ENCODE measurements at places on chromosomes 4 and X.
A peak's percentile ranks its signal among the peaks of the same experiment; 100 is the strongest.

GRCh38 chr4:179415037-179415846, 1973.0 kb upstream of the AGA start:
- no peak overlapping the region for H3K4me3 ChIP-seq
- no peaks in the 10 kb centered on the region for H3K4me1 ChIP-seq
- no peak for DNase-seq

DNA sequence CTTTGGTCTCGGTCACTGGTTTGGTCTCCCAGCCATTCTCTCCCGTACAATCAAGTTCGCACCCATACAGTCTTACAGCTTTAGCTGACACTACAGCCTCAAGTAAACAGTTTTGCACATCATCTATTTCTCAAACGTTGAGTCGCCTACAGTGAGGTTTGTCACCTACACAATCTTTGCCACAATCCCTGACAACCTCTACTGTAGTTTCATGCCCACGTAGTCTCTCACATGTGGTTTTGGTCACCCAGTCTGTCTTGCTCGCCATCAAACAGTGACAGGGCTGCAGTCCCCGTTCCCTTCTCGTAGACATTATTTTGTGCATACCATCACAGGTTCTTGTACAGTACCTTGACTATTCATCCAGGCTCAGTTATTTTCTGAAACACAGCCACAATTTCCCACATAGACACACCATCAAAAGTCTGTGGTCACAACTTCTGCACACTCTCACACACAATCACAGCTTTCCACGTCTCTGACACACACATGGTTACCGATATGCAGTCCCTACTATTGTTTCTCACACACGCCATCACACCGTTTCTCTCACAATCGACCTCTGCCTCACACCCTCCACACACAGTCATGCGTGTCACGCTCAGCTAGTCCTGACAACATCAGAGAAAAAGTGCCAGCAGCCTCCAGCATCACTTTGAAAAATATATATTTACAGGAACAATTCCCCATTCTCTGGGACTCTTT, 5.3 kb upstream of the CFP start:
- H3K4me3 ChIP-seq = no peak overlapping the region
- peaks cover under 1% of the 10 kb centered on the region for H3K36me3 ChIP-seq
- DNase-seq = no peak
- no peaks in the 10 kb centered on the region for H3K27me3 ChIP-seq

- DNase-seq = no peak
- H3K4me3 ChIP-seq = no peak overlapping the region
- no peaks in the 10 kb centered on the region for H3K27me3 ChIP-seq
- H3K4me1 ChIP-seq = no peaks in the 10 kb centered on the region
- H3K27ac ChIP-seq = no peak overlapping the region
- H3K36me3 ChIP-seq = no peaks in the 10 kb centered on the region
Observed at GRCh38 chr4:68732653-68733466, 62.4 kb upstream of the UGT2B15 start.

- peaks cover 5% of the 10 kb centered on the region for H3K36me3 ChIP-seq
- no peak overlapping the region for H3K4me3 ChIP-seq
- no peak overlapping the region for H3K27ac ChIP-seq
Observed at GRCh38 chr4:173317004-173317403, 17.2 kb downstream of the HMGB2 start.

DNA sequence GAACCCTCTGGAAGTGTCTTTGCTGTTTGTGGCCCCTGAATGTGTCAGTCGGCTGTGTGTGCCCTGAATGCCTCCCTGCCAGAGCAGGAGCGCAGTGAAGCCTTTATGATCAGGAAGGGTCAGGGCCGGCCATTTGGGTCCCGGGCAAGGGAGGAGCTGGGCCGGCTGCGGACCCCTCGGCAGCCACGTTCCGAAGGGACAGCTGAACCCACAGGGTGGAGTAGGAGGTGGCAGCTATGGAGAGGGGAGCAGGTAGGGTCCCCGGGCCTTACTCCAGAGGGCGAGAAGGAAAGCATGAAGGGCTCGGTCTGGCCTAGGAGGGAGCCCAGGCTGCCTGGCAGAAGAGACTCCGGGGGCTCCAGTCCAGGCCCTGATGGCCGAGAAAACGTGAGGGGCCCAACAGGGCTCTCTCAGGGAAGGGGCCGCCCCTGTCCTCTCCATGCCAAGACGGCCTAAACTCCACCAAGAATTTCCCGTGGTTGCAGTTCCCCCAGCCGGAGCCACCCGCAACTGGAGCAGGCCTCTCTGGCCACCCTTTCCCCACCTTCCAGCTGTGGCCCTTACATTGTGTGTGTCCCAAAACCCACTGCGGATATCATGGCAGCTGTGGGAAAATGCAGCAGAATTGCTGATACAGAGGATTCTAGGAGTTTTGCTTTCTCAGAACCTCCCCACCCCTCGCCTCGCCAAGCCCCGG, 182.2 kb upstream of the STK26 start:
- H3K4me3 ChIP-seq = no peak overlapping the region
- H3K4me1 ChIP-seq = peaks cover 5% of the 10 kb centered on the region
- H3K27ac ChIP-seq = no peak overlapping the region

DNA sequence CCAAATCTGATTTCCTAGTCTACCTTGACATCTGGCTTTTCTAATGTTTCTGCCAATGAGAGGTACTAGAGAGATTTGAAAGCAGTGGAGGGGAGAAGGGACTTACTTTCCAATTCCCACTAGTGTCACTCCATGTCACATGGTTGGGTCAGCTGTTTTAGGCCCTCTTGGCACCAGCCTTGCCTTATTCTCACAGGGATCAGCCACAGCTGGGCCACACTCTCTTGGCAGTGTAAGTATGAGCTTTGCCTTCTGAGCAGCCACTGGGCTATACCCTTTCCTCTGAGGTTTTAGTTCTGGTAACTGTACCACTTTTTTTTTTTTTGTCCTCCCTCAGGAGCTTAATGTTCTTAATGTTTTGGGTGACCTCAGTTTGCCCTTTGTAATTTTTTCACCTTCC, 10.2 kb upstream of the ADH1C start:
- H3K4me1 ChIP-seq = no peaks in the 10 kb centered on the region
- no peaks in the 10 kb centered on the region for H3K36me3 ChIP-seq
- H3K4me3 ChIP-seq = no peak overlapping the region
- DNase-seq = no peak

- H3K36me3 ChIP-seq = no peaks in the 10 kb centered on the region
- no peaks in the 10 kb centered on the region for H3K27me3 ChIP-seq
- no peaks in the 10 kb centered on the region for H3K4me1 ChIP-seq
- DNase-seq = no peak
Observed at GRCh38 chrX:123756320-123756719, 23.5 kb upstream of the THOC2 start.

DNA sequence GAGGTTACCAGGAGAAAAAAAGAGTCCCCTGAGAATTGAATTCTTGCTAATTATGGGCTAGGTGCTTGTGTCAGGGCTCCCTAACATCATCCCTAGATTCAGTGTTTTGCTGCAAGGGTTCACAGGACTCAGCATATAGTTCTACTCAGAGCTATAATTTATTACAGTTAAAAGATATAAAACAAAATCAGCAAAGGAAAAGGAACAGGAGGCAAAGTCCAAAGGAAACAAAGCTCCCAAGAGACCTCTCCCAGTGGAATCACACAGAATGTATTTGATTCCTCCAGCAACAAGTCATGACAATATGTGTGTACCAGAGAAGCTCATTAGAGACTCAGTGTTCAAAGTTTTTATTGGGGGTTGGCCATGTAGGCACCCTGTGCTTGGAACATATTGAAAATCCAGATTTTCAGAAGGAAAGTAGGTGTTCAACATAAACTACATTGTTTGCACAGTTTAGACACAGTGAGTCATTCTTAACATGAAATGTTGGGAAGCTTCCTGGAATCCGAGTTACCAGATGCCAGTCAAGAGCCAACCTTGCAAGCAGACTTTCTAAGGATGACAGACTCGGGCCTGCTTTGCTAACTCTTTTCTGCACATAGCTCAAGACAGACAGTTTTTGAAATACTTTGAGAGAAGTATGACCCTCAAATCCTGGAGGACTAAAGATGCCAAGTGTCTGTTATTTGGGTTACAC, 311.3 kb upstream of the EMCN start:
- H3K27ac ChIP-seq = no peak overlapping the region
- H3K27me3 ChIP-seq = no peaks in the 10 kb centered on the region
- H3K4me3 ChIP-seq = no peak overlapping the region
- no peak for DNase-seq
- H3K36me3 ChIP-seq = no peaks in the 10 kb centered on the region
- H3K4me1 ChIP-seq = no peaks in the 10 kb centered on the region

GRCh38 chrX:40581336-40581920, 658 bp downstream of the ATP6AP2 start:
- H3K27ac ChIP-seq = peak overlapping the region; percentile 87
- no peaks in the 10 kb centered on the region for H3K36me3 ChIP-seq

GRCh38 chrX:34426334-34426733, 230.8 kb downstream of the TMEM47 start:
- H3K27ac ChIP-seq = no peak overlapping the region
- H3K4me1 ChIP-seq = no peaks in the 10 kb centered on the region

GRCh38 chrX:45975633-45976032, 569.6 kb downstream of the ZNF674 start:
- no peak for DNase-seq
- no peaks in the 10 kb centered on the region for H3K4me1 ChIP-seq
- no peaks in the 10 kb centered on the region for H3K36me3 ChIP-seq

GRCh38 chr4:135192751-135193535, 991.4 kb upstream of the PABPC4L start:
- no peak overlapping the region for H3K4me3 ChIP-seq
- H3K27ac ChIP-seq = no peak overlapping the region
- no peaks in the 10 kb centered on the region for H3K27me3 ChIP-seq
- DNase-seq = no peak

DNA sequence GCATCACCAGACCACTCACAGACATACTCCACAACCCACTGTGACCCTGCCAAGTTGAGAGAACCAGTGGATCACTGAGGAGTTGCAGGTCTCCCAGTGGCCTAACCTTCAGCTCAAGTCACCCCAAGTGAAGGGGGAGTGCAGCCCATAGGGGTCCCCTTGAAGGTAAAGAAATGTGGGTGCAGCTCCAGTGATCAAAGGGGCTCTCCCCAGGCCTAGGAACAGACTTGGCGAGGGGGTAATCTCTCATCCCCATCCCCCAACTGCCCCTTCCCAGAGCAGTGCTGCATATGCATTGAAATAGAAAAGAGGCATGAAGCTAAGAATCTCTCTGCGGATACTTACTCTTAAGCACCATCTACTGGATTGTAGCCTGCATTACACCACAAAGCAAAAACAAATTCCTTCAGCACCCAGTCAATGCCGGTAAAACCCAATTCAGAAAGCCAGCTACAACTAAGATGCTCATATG, 27.0 kb downstream of the MAGEE1 start:
- no peak for DNase-seq
- no peaks in the 10 kb centered on the region for H3K36me3 ChIP-seq
- H3K27ac ChIP-seq = no peak overlapping the region

DNA sequence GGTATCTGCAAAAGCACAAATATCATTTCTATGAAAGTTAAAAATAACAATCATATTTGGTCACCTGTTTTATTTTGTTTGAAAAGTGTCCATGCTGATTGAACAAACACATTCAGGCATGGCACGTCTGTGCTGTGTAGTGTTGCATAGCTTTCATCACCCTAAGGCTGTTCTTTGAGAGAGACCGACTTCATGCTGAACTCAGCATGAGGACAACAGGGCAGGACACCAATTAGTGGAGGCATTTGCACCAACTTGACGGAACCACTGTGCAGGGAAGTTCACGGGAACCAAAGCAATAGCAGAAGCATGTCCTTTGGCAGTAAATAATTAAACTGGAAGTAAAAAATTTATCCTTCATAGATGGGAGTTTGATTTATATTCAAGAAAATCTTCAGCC, 158.4 kb upstream of the SLC7A11 start:
- H3K4me3 ChIP-seq = no peak overlapping the region
- no peaks in the 10 kb centered on the region for H3K27me3 ChIP-seq
- no peak for DNase-seq
- no peaks in the 10 kb centered on the region for H3K4me1 ChIP-seq
- H3K36me3 ChIP-seq = no peaks in the 10 kb centered on the region
- H3K27ac ChIP-seq = no peak overlapping the region

DNA sequence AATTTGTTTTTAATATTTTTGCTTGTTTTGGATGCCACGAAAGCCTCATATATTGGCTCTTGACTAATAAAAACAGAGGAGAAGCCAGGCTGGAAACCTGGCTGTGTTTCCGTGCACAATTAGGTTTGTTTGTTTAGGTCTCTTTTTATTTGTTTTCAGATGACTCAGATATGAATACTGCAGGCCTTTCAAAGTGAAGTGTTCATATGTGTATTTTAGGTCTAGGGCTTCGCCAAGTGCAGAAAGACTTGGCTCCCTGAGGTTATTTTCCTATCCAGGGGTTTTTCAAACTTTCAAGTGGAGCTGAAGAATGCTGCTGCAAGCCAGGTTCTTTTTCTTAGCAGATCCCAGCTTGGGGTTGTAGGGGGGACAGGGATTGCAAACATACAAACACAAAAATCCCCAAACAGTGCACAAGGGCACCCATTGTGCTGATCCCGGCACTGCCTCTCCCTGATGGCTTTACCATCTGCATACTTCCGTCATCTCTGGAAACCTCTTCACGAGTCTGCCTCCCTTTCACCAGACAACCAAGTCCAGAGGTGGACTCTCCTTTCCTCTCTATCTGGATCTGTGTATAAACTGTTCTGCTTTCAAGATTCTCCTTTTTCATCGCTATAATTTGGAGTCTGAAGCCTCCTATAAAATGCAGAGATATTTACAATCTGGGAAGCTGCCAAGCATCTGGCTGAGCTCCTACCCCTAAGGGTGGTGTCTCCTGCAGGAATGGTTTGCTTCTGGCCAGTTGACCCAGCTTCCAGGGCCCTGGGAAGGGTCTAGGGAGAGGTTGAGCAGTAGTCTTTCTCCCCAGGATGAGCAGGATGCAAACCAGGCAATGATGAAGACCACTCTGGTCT, 108.6 kb downstream of the SMIM20 start:
- no peaks in the 10 kb centered on the region for H3K4me1 ChIP-seq
- H3K36me3 ChIP-seq = no peaks in the 10 kb centered on the region
- H3K4me3 ChIP-seq = no peak overlapping the region
- no peak overlapping the region for H3K27ac ChIP-seq

Measured in CD8-positive, alpha-beta memory T cell (primary cell).